ENCODE measurements at places on chromosomes 4 and X. TPM values are rescaled to one million over a fixed set of nuclear protein-coding genes. Genes with fewer than 3 reads are reported as not detected.

- DNase-seq = no peak
- H3K27me3 ChIP-seq = no peaks in the 10 kb centered on the region
- no peak overlapping the region for H3K27ac ChIP-seq
- H3K36me3 ChIP-seq = no peaks in the 10 kb centered on the region
- H3K4me3 ChIP-seq = no peak overlapping the region
Measured at GRCh38 chr4:176779421-176779820, 13.3 kb downstream of the VEGFC start.

DNA sequence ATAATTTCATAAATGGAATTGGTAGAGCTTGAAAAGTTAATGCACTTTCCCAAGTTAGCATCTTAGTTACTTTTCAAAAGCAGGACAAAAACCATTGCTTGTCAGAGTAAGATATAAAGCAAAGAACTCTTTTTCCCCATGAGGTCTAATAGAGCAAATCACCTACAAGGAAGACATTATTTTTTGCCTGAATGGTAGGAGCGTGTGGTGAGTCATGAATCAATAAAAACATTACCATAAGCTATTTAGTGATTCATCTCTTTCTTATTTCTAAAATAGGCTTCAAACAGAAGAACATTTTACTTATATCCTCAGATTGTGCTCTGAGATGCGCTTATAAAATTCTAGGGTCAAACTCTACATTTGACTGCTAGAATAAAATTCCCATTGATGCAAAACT, 109.4 kb upstream of the GPRIN3 start:
- no peaks in the 10 kb centered on the region for H3K4me1 ChIP-seq
- H3K27ac ChIP-seq = no peak overlapping the region
- no peaks in the 10 kb centered on the region for H3K36me3 ChIP-seq

- no peaks in the 10 kb centered on the region for H3K4me1 ChIP-seq
- DNase-seq = no peak
- no peaks in the 10 kb centered on the region for H3K36me3 ChIP-seq
- no peak overlapping the region for H3K27ac ChIP-seq
- no peak overlapping the region for H3K4me3 ChIP-seq
Measured at GRCh38 chrX:151624677-151625076, 61.2 kb downstream of the PASD1 start.

DNA sequence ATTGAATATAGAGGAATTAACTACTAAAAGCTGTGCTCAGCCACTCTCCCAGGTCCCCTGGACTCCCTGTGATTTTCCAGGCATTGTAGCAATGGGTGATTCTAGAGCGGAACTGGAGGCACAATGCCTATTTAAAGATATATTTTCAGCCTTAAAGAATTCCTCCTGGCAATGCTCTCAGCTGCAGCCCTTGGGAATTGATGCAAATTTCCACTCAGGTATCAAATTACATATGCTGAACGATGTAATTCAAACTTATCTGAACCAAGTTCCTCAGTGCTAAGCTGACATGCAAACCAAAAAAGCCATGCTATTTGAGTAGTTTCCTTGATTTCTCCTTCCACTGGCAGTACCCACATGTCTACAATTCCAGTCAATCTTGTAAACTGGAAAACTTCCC, 86.3 kb upstream of the GABRA3 start:
- no peak for DNase-seq
- H3K36me3 ChIP-seq = no peaks in the 10 kb centered on the region
- H3K27ac ChIP-seq = no peak overlapping the region
- H3K4me1 ChIP-seq = no peaks in the 10 kb centered on the region
- no peaks in the 10 kb centered on the region for H3K27me3 ChIP-seq

- H3K27ac ChIP-seq = peak overlapping the region; percentile 94
- no peaks in the 10 kb centered on the region for H3K27me3 ChIP-seq
- peaks cover 51% of the 10 kb centered on the region for H3K4me1 ChIP-seq
- peaks cover 21% of the 10 kb centered on the region for H3K36me3 ChIP-seq
- H3K4me3 ChIP-seq = peak overlapping the region; percentile 84
Measured at GRCh38 chrX:53084863-53085262, 2.7 kb downstream of the TSPYL2 start.

GRCh38 chr4:182913036-182913435, 4.2 kb downstream of the DCTD start:
- peaks cover 11% of the 10 kb centered on the region for H3K4me1 ChIP-seq
- DNase-seq = no peak
- H3K4me3 ChIP-seq = no peak overlapping the region
- peaks cover 48% of the 10 kb centered on the region for H3K36me3 ChIP-seq

- peaks cover 16% of the 10 kb centered on the region for H3K36me3 ChIP-seq
- H3K27ac ChIP-seq = no peak overlapping the region
- H3K4me1 ChIP-seq = no peaks in the 10 kb centered on the region
- no peaks in the 10 kb centered on the region for H3K27me3 ChIP-seq
- H3K4me3 ChIP-seq = no peak overlapping the region
Measured at GRCh38 chr4:15545371-15545770, 75.7 kb downstream of the CC2D2A start.

- no peaks in the 10 kb centered on the region for H3K36me3 ChIP-seq
- no peak overlapping the region for H3K4me3 ChIP-seq
- no peak overlapping the region for H3K27ac ChIP-seq
- DNase-seq = no peak
Measured at GRCh38 chrX:9829308-9830267, 43.4 kb downstream of the SHROOM2 start.

DNA sequence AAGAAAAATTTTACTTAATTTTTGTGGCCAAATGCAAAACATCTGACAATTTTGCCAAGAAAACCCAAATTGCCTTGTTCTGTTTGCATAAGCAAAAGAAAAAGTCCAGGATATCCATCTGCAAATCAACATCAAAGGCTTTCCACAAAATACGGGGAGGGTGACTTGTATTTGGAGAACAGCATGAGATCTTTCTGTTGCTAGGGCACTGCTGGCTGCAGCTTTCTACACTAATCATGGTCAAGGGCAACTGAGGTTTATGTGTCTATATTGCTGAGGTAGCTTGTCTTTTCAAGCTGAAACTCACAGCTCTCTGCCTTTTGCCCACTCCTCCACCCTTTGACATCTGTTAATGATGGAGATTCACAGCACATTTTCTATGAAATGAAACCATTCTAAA, 389.1 kb downstream of the NKX6-1 start:
- H3K27ac ChIP-seq = no peak overlapping the region
- no peaks in the 10 kb centered on the region for H3K4me1 ChIP-seq
- DNase-seq = no peak
- no peaks in the 10 kb centered on the region for H3K27me3 ChIP-seq

DNA sequence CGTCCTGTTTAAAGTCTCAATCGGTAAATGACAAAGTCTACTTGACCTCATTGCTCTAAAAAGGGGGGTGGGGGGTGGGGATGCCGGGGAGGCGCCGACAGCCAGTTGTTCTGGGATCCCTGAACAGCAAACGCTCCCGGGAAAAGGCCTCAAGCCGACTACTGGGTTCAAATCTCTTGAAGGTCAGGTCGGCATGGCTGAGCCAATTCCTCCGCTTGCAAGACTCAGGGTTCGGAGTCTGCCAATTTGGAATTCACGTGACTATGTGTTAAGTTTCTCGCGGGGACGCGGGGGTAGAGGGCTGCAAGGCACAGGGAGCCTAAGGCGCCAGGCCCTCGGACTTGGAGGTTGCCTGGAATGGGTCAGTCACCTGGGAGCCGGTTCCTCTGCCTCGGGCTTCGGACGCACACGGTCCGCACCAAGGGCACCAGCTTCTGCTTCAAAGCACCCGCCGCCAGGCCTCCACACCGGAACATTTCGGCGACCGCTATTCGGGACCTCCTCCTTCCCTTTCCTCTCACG, 399 bp downstream of the AIFM1 start:
- H3K4me1 ChIP-seq = peaks cover 27% of the 10 kb centered on the region
- H3K4me3 ChIP-seq = peak overlapping the region; percentile 62
- no peaks in the 10 kb centered on the region for H3K27me3 ChIP-seq
- peak overlapping the region; percentile 85 for H3K27ac ChIP-seq
- no peaks in the 10 kb centered on the region for H3K36me3 ChIP-seq
- no peak for DNase-seq

GRCh38 chr4:172986114-172986513, 182.5 kb upstream of the GALNT7 start:
- no peaks in the 10 kb centered on the region for H3K4me1 ChIP-seq
- H3K36me3 ChIP-seq = no peaks in the 10 kb centered on the region
- DNase-seq = no peak
- H3K4me3 ChIP-seq = no peak overlapping the region

DNA sequence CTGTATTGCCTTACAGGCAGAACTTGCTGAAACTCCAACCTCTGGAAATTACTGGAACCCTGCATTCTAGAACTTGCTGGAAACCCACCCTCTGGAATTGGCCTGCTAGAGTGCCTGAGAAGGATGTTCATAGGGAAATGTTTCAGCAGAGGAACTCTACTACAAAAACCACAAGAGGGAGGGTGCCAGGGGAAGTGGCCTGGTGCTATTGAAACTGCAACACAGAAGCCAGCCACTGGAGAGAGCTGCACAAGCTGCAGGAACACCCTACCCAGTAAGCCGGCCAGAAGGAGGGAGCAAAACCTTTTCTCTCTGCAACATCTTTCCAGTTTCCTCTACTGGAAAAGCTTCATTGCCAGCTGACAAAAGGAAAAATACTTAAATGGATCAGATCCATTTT, 2.5 kb upstream of the BRWD3 start:
- no peak for DNase-seq
- H3K36me3 ChIP-seq = no peaks in the 10 kb centered on the region
- peaks cover 3% of the 10 kb centered on the region for H3K4me1 ChIP-seq
- H3K27me3 ChIP-seq = no peaks in the 10 kb centered on the region

DNA sequence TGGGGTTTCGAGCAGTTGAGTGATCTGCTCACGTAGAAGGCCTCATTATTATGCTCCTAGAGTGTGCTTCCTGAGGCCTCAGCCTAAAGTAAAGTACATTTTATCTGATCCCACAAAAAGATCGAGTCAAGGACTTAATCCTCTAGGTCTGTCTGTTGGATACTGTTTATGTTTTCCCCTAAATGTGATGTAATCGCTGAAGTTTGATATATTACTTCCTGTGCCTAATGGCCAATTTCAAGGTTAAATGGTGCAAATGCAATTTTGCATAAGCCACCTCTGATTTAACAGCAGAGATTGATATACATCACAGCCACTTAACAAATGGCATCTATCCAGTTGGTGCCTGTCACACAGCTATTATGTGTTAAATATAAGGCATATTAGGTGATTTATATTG, 19.4 kb upstream of the SERTM2 start:
- H3K36me3 ChIP-seq = no peaks in the 10 kb centered on the region
- H3K4me3 ChIP-seq = no peak overlapping the region
- no peaks in the 10 kb centered on the region for H3K4me1 ChIP-seq
- no peak overlapping the region for H3K27ac ChIP-seq
- DNase-seq = no peak

DNA sequence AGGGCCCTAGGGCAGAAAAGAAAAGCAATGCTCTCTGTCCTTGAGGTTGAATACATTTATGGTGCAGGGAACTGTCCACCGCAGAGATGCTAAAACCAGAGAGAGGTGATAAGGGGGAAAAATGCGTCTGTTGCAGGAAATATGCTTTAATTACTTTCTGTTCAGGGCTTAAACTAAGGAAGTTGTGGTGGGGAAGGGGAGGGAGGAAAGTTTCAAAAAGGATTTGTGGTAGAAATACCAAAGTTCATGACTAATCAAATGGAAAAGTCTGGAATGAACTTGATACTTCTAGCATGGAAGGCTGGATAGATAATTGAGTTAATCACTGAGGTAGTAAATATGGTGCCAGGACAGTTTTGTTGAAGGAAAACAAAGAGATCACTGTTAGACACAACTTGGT, 99.0 kb downstream of the ASB9 start:
- H3K27me3 ChIP-seq = no peaks in the 10 kb centered on the region
- DNase-seq = no peak
- no peak overlapping the region for H3K4me3 ChIP-seq
- no peaks in the 10 kb centered on the region for H3K36me3 ChIP-seq

- H3K27ac ChIP-seq = no peak overlapping the region
- H3K4me3 ChIP-seq = no peak overlapping the region
- H3K4me1 ChIP-seq = no peaks in the 10 kb centered on the region
Measured at GRCh38 chrX:110966839-110967238, 129.2 kb upstream of the PAK3 start.

DNA sequence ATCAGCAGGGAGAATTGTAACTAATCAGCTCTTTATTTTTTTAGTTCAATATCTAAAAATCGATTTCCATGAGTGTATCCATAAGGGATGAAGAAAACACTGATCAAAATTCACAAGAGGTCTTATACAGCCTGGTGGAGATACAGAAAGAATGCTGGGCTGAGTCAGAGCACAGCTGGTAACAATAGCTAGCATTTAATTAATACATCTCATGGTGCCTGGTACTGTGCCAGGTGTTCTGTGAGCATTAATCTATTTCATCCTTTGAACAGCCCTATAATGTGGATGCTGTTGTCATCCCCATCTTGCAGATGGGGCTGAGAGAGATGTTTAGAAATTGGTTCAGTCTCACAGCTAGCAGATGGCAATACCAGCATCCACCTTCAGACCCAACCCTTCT, 250.9 kb upstream of the RPS6KA3 start:
- no peaks in the 10 kb centered on the region for H3K36me3 ChIP-seq
- H3K4me1 ChIP-seq = no peaks in the 10 kb centered on the region
- DNase-seq = no peak

GRCh38 chr4:18454349-18454748, 432.8 kb upstream of the LCORL start:
- no peak overlapping the region for H3K4me3 ChIP-seq
- no peaks in the 10 kb centered on the region for H3K27me3 ChIP-seq
- no peak overlapping the region for H3K27ac ChIP-seq
- H3K36me3 ChIP-seq = no peaks in the 10 kb centered on the region
- no peak for DNase-seq
- no peaks in the 10 kb centered on the region for H3K4me1 ChIP-seq

DNA sequence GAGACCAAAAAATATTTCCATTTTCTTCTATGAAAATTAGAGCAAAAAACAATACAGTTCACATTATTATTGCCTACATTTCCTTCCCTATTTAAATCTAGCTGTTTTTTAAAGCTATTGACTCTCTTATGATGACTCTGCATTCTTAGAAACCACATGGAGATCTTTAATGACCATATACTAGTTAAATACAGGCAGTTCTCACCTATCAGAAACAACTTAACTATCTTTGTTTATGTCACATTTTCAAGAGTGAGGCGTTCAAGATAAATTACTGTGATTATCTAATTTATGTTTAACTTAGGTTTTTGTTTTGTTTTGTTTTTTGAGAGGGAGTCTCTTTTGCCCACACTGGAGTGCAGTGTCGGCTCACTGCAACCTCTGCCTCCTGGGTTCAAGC, 3.0 kb downstream of the CISD2 start:
- no peak overlapping the region for H3K4me3 ChIP-seq
- H3K27me3 ChIP-seq = no peaks in the 10 kb centered on the region
- H3K27ac ChIP-seq = no peak overlapping the region
- H3K36me3 ChIP-seq = peaks cover 3% of the 10 kb centered on the region
- H3K4me1 ChIP-seq = peaks cover 24% of the 10 kb centered on the region
- DNase-seq = no peak

- H3K27me3 ChIP-seq = no peaks in the 10 kb centered on the region
- H3K4me1 ChIP-seq = peaks cover 26% of the 10 kb centered on the region
- no peak for DNase-seq
- H3K36me3 ChIP-seq = no peaks in the 10 kb centered on the region
- no peak overlapping the region for H3K4me3 ChIP-seq
- H3K27ac ChIP-seq = no peak overlapping the region
Measured at GRCh38 chr4:39933671-39934590, 43.8 kb downstream of the PDS5A start.

- H3K4me3 ChIP-seq = no peak overlapping the region
- H3K27ac ChIP-seq = no peak overlapping the region
- peaks cover 17% of the 10 kb centered on the region for H3K4me1 ChIP-seq
- no peaks in the 10 kb centered on the region for H3K27me3 ChIP-seq
Measured at GRCh38 chrX:13397878-13398818, 78.3 kb upstream of the ATXN3L start.

RBMXL3 gene
- not detected for total RNA-seq

CXCL6 gene
- 0.66 TPM for total RNA-seq

TMPRSS11F gene
- total RNA-seq = not detected

RBM46 gene
- not detected for total RNA-seq

PAGE4 gene
- total RNA-seq = 2.1 TPM

RADX gene
- 2.7 TPM for total RNA-seq

BMPR1B gene
- 11.3 TPM for total RNA-seq

HSFX4 gene
- total RNA-seq = not detected

NSG1 gene
- 1.4 TPM for total RNA-seq

Data from esophagus muscularis mucosa (tissue), 4 donors.